Hematopoietic multipotent progenitor cell treated with erythropoietin and hydrocortisone succinate and interleukin-3 and kit ligand, for 6 days (in vitro differentiated cells): ENCODE measurements at places on chromosomes 16 and 17.

GRCh38 chr16:84896847-84897246, 77.1 kb downstream of the CRISPLD2 start:
- no peak for DNase-seq

- DNase-seq = no peak
These were observed 134.6 kb downstream of the CLEC16A start for GRCh38 chr16:11078812-11079459.

DNA sequence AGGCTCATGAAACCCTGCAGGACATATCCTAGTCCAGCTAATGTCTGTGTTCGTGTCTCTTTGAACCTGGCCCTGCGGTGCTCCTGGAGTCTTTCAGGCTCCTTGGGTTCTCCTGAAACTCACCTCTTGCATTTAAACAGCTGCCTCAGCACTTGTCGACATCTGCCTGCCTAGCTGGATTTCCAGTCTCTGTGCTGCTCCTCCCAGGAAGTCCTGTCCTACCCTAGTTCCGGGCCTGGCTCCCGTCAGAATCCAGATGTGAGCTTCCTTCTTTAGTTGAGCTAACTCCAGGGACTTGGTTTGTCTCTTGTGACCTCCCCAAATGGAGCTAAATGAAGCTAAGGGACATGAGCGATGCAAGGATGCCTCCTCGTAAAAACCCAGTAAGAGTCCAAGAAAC, 155.2 kb upstream of the PIRT start:
- no peak for DNase-seq

GRCh38 chr17:7839190-7839875, 5.3 kb downstream of the KDM6B start:
- peak; percentile 64 for DNase-seq

- no peak for DNase-seq
These were observed 664 bp downstream of the NQO1 start for GRCh38 chr16:69725480-69726312.

DNA sequence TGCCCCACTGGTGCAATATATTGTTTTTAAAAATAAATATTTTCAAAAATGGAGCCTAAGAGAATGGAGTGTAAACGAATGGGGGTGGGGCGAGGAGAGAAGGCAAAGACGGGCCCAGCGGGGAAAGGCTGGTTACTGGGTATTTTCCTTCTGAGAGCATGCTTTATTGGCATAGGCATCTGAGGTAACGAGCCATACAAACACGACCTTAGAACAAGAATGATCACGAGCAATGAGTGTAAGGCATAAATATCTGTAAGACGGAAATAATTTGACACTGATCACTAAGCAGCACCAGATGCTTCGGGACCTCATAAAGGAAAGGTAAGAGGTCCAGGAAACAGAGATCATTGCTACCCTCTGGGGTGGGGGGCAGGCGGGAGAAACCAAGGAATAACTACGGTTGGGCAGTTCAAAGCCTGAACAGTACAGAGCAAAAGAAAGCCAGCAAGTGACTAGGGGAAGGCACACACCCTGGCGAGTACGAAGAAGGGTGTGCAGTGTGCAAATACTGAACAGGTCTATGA, 959 bp downstream of the SSH2 start:
- peak; percentile 80 for DNase-seq

DNA sequence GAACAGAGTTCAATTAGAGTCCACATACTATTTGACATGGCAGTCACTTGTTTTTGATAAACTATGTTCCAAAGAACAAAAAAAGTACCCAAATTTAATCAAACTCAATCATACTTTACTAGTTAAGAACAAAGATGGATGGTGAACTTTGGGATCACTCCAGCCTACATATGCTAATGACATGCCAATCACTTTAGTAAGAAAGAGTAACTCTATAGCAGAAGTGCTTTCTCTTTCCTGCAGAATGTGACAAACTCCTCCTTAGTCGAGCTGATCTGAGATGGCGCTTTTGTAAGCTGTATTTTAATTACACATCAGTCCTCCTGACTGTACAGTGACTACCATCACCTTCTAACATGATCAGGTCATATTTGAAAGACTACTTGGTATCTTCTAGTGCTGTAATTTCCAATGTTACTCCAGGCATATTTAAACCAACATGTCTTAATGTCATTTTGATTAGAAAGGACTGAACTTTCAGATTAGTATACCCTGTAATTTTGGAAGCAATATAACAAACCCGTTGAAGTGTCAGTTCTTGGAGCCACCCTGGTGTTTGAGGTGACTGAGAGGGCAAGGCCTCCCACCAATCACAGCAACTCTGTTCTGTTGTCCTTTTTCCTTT, 4.1 kb downstream of the NETO2 start:
- no peak for DNase-seq

- peak; percentile 44 for DNase-seq
These were observed 606.9 kb upstream of the RBFOX1 start for GRCh38 chr16:6725634-6726331.

DNA sequence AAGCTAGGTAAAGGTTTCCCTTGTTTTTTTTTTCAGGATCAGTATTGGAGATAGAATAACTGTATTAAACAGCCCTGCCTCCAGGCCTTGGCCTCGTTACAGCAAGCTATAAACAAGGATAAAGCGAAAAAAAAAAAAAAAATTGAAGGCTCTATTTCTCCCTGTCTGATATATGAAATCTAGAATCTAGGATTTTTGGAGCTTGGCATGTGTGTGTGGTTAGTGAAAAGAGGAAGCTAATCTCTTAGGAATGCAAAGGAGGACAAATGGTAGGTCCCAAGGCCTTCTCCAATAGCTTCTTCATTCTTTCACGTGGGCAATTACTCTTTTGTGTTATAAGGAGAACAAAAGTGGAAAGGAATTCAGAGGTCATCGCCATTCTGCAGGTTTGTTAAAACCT, 470.3 kb downstream of the TMEM114 start:
- DNase-seq = no peak
